BJ (cell line): ENCODE measurements at places on chromosomes 2 and 18.

GRCh38 chr2:21263622-21264021, 139.9 kb downstream of the TDRD15 start:
- DNase-seq: no peak

GRCh38 chr2:222468346-222468745, 44.0 kb downstream of the SGPP2 start:
- no peak for DNase-seq

- DNase-seq: no peak
Measured at GRCh38 chr2:30701782-30702181, 105.5 kb downstream of the CAPN13 start.

GRCh38 chr2:71606244-71606643, 152.9 kb downstream of the DYSF start:
- DNase-seq: no peak
